ENCODE measurements at places on chromosomes 16 and 17.

- no peak for DNase-seq
Measured at GRCh38 chr16:10850478-10850850, 26.5 kb upstream of the CIITA start.

DNA sequence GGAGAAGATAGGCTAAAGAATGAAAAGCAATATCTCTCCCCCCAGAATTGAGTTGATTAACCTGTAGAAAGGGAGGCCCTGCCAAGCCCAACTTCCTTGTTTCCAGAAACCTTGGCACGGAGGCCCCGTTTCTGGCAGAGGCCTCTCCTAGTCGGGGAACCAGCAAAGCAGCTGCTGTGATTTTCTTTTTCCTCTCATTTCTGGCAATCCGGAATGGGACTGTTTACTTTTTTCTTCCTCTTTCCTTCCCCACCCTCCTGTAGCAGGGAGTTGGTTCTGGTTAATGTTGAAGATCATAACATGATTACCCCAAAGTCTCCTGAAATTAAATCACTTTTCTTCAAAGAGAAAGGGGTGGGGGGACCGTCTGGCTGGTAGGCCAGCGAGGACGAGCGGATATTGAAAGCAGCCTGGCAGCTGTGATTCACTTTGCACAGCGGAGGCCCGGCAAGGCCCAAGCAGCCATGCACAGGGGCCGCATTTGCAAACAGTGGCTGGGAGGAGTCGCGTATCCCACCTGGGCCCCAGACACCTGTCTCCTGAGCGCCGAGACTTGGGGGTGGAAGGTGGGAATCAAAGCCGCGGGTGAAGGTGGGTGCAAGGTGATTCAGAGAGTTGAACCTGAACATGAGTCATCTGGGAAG lies 51.5 kb downstream of the NTN1 start:
- no peak for DNase-seq

- DNase-seq, result no peak
Measured at GRCh38 chr17:75182319-75182568, 515 bp downstream of the SUMO2 start.

DNA sequence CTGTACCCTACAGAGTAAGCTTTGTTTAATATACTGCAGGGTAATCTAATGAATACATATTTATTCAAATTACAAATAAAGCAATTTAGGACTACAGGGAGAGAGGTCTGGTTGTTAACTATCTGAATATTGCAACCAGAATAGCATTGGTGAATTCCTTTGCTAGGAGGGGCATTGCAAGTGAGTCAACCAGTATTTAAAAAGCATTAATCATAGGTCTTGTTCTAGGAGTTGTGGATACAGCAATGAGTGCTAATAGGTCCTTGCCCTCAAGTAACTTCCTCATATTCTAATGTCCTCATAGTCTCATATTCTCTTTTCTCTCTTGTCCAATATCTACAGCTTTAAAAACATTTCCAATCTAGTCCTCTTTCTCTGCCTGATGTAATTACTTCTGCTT lies 531.4 kb downstream of the CDH11 start:
- no peak for DNase-seq

DNA sequence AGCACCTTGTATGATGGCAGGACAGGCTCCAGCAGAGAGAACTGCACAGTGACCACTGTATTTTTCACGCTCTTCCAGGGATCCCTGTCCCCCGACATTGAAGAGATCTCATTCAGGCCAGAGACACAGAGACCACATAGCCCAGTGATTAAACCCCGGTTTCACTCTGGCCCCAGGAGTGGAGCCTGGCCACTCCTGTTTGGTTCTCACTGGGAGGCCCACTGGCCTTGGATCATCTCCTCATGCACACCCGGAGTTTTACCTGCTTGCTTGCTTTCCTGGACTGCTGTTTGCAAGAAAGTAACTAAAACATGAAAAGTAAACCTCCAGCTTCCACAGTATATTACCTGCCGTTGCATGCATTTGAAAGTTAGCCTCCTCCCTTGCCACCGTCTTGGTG lies 13.2 kb upstream of the CLEC18C start:
- no peak for DNase-seq

GRCh38 chr16:77917971-77918370 lies 104.4 kb upstream of the CLEC3A start:
- DNase-seq, result no peak

DNA sequence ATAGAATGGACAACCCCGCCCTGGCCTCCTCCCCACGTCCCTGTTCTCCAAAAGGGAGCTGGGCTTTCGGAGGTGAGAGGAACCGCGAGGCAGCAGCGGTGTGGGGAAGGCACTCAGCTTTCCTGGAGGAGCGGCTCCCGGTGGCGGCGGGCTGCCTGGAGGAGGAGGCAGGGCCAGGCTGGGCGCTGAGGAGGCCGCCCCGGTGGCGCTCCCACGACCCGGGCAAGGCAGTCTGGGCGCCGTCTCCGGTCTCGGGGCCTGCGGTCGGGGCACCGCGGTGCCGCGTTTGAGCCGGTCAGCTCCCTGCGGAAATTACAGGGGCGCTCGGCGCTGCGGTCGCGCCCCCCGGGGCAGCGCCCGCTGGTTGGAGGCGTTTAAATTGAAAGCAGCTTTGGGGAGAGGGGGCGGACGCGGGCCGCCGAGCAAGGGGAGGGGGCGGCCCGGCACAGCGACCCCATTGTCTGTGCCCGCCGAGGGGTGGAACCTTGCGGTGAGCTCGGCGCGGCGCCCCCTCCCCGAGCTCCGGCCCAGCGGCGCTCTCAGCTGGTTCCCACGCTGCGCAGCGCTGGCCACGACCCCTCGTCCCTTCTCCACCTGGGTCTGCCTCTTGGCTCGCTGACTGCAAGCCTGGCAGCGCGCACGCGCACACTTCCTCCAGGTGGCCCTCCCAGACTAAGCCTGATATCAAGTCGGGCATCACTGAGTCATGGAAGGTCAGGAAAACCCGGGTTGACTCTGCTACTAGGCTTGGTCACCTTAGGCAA lies 58.7 kb upstream of the DLX4 start:
- no peak for DNase-seq

DNA sequence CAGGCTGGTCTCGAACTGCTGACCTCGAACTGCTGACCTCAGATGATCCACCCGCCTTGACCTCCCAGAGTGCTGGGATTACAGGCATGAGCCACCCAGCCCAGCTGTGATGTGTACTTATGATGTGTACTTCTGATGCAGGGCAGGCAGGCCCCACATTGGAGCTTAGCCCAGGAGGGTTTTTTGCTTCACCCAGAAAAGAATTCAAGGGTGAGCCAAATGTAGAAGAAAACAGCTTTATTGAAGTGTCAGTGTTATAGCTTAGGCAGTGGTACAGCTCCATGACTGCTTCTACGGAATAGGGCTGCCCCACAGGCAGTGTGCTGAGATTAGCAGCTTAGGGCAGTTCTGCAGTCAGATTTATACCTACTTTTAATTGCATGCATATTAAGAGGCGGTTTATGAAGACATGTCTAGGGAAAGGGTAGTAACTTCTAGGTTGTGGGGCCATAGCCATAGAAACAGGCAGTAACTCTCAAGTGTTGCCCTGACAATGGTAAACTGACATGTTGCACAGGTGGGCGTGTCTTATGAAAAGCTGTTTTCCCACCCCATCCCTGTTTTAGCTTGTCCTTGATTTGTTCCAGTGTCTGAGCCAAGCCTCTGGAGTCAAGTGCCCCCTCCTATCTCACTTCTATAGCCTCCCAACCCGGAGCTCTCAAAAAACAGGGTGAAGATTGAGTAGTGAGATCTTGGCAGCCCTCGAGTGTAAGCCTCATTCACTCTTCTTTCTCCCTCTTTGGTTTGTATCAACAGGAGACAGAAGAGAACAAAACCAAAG lies 24.1 kb upstream of the POLR3E start:
- DNase-seq, result no peak

- DNase-seq, result no peak
Measured at GRCh38 chr17:45008216-45008615, 40.1 kb upstream of the C1QL1 start.

GRCh38 chr16:86620184-86620583 lies 41.8 kb downstream of the FOXL1 start:
- DNase-seq, result no peak
